ENCODE measurements at places on chromosomes 7 and 10.

- peak; percentile 44 for DNase-seq
Measured at GRCh38 chr7:17369691-17370426, 71.4 kb downstream of the AHR start.

GRCh38 chr10:33115738-33116719 lies 158.0 kb upstream of the ITGB1 start:
- DNase-seq = peak; percentile 69

DNA sequence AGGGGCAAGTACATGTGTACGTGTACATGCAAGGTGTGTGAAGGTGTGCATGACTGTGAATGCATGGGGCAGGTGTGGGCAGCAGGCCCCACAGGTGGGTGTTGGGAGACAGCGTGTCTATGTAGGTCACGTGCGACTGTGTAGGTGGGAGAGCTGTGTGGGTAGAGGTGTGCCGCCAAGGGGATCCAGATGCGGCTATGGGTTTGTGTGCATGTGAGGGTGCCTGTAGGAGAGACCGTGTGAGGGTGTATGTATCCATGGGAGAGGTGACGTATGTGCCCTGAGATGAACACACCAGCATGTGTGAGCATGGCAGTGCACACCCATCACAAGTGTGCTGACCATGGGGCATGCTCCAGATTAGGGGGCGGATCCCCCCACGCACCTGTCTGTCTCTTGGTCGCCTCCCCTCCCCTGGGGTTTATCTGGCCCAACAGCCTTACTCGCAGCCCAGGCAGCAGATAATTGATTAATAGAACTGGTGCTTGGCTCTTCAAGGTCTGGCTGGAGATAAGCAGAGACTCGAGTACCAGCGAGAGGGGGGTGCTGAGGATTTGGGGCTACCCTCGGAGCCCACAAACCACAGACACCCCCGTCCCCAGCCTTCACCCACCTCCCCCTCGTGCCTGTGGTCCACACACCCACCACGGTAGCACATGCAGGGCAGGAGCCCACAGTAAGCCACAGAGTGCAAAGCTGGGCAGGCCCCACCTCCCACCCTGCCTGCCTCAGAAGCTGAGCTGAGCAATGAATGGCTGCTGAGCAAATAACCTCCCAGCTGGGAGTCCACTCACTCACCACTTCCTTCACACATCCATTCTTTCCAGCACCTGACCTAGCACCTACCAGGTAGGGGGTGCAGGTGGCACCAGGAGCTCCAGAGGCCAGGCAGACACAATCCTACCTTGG lies 41.4 kb upstream of the ZMIZ1 start:
- no peak for DNase-seq

- no peak for DNase-seq
Measured at GRCh38 chr7:39183796-39184195, 206.1 kb downstream of the POU6F2 start.

DNA sequence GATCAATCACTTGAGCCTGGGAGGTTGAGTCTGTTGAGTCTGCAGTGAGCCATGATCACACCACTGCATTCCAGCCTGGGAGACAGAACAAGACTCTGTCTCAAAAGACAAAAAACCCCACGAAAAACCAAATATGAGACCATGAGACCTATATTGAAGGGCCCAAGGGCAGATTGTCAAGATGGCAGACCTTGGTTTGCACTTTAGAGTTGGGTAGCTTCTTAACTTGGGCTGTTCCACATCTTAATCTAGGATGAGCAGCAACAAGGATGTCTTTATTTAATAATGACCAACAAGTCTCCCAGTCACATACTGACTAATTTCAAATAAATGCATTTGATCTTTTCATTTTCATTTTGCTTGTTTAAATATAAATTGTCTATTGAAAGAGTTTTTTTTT lies 43.8 kb downstream of the KAT6B start:
- no peak for DNase-seq

GRCh38 chr7:16086743-16087142 lies 334.6 kb downstream of the CRPPA start:
- DNase-seq = no peak

DNA sequence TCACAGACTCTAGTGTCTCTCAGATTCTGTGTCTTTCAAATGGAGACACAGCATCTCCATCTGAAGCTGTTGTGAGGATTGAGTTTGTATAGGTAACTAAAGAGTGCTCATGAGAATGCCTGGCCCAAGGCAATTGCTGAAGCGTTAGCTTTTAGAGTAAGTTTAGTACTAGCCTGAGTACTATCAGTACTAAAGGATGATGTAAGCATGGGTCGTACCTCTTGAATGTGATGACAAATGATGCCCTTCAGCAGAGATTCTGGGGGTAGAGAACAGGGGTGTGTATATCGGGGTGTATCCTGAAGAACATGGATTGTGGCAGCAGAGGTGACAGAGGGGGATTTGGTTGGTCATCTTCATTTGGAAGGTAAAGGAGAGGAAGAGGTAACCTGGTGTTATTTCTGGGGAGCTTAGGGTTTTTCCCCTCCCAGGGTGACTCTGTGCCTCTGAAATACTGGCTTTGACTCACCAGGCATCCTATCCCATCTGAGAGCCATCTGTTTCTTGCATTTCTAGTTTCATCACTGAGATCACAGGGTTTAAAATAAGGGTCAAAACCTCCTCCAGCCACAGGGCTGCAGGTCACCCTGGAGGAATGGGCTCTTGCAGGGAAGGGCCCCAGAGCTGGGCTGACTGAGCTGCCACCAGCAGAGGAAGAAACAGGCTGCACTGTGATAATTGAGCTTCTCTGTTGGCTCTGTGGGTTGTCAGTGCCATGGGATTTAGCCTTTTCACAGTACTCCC lies 756.0 kb downstream of the KCNMA1 start:
- DNase-seq = no peak

DNA sequence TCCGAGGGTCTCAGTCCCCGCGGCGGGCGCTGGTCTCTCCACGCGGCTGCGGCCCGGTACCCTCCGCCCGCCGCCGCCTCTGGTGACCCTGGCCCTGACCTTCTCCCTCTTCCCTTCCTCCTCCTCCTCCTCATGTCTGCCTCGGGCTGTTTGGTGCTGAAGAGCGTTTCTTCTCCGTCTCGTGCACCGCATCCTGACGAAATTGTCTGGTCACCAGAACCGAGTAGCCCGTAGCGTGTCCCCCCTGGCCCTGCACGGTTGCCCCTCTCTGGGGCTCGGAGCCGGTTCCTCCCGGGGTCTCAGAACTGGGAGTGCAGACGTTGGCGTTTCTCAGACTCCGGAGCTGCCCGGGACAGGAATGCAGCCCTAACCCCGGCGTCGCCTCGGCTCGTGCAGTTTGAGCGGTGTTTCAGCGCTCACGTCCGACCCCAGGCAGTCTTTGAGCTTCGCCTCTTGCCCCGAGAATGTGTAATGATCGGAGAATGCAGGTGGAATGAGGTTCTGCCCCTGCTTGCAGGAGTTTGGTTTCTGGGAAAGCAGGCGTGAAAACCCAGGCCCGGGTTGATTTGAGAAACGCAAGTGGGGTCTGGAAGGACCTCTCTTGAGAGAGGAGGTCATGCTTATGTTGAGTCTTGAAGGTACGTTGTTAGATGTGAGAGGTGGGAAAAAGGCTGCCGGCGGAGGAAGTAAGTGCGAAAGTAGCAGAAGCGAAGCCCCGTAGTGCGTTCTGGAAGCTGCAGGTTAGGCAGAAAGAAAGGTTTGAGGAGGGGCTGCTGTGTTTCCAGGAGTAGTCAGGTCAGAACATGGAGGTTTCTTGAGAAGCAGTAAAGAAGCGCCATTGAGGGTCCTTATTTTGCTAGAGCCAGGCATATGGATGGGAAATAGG lies 743 bp downstream of the RBM17 start:
- peak; percentile 16 for DNase-seq

- no peak for DNase-seq
Measured at GRCh38 chr10:105761576-105762260, 1120.6 kb downstream of the SORCS3 start.

- DNase-seq = no peak
Measured at GRCh38 chr7:141511316-141511675, 39.9 kb upstream of the AGK start.

DNA sequence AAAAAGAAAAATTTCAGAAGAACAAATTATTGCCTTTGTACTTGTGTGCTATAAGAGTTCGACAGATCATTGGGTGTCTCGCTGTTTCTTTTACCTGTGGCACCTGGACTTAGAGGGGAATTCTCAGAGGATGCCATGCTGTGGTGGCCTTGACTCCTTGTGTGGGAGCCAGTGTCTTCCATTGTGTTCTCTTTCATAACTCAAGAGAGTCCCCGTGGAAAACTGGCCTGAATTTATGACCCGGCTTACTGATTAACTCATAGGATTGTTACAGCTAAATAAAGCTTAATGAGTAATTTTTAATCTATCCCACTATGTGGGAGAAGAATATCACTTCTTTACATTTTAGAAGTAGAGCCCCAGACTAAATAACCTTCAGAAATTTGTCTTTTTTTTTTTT lies 54.5 kb downstream of the UBE3C start:
- DNase-seq = peak; percentile 29

DNA sequence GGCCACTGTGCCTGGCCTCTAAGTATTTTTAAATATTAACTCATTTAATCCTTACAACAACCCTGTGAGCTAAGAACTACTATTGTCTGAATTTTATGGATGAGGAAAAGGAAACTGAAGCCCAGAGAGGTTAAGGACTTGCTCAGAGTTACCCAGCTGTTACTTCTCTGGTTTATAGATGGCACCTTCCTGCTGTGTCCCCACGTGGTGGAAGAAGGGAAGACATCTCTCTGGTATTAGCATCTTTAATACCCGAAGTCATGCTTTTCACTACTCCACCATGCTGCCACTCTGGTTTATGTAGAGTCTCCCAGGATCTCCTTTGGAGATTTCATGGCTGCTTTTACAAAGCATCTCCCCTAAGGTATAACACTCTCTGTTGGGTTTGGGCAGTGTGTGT lies 105.5 kb upstream of the MKLN1 start:
- DNase-seq = no peak

DNA sequence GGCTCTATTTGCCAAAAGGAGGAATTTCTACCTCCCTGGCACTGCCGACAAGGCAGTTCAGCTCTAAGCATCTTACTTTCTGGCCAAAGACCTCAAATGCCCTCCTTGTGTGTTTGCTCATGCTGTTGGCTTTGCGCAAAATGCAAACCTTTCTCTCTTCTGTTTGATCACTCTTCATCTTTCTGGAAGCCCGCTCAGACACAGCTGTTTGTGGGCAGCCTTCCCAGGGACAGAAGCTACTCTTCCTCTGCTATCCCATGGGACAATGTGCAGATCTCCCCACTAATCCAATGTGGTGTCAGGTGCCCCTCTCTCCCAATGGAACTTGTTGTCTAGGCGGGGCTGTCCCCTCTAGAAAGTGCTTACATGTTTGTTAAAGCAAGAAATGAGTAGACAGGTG lies 278.7 kb downstream of the CCSER2 start:
- DNase-seq = no peak

- DNase-seq = no peak
Measured at GRCh38 chr7:174716-175115, 17.7 kb upstream of the FAM20C start.
